ENCODE measurements at places on chromosomes 12 and 14.

DNA sequence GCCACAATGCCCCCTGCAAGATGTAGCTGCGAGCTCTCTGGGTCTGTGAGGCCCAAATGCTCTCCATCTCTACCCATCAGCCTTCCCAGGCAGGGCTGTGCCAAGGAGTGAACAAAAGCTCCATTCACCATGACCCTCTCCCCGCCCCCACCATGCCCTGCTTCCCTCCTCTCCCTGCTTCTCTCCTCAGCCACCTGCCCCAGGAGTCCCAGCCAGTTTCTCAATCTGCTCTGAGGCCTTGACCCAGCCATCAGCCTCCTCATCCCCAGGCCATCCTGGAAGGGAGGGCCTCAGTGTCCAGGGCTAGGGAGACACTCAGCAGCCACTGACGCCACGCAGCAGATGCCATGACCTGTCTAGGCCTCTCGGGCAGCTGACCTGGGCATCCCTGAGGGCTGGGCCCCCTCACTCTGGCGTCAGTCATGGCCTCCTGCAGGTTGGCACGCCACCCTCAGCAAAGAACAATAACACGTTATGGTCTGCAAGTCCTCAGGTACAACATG lies 8.5 kb upstream of the KRT5 start:
- DNase-seq: no peak

DNA sequence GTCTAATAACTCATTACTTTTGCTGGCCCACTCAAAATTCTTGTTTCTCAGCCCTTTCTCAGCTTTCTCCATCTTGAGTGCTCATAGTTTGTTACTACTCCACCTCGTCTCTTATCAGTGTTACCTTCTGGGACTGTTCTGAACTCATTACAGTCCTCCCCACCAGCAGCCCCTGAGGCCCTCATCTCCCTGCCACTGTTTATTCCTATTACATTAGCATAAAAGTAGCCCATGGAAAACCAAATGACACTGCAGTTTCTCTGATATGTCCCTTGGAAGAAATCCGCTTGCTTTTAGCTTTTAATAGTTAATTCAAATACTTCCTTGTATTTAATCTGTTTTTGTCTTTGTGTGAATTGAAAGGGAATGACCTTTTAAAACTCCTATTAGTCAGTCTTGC lies 7.6 kb downstream of the AKAP6 start:
- DNase-seq: no peak

DNA sequence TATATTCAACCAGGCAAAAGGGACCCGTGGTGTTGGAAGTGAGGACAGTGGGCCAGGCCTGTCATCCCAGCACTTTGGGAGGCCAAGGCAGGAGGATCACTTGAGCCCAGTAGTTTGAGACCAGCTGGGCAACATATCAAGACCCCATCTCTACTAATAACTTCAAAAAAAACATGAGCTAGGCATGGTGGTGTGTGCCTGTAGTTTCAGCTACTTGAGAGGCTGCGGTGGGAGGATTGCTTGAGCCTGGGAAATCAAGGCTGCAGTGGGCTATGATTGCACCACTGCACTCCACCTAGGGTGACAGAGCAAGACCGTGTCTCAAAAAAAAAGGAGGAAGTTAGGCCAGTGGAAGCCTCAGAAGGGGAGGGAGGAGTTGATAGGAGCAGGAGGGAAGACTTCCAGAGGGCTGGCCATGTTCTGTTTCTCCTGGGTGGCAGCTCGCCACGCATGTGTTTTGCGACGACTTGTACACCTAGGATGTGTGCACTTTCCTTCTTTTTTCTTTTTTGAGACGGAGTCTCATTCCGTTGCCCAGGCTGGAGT lies 10.1 kb downstream of the SLC25A29 start:
- no peak for DNase-seq

DNA sequence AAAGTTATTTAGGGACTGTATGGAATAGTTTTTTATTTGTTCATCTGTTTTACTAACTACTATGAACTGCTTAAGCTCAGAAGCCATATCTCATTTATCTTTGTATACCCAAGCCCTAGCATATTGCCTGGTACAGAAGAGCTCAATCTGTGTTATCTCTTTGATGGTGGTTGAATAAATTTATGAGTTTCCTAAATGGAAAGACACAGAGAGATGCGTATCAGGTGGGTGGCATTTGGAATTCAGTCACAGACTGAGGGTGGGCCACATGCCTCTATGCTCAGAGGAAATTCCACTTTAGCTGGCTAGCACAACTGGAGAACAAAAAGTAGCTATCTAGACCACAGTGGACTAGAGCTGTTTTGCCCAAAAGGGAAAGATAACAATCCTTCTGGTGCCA lies 145.5 kb downstream of the SLC6A15 start:
- DNase-seq: no peak

Measured in adipocyte (in vitro differentiated cells).